Activated T-cell treated with anti-CD3 and anti-CD28 coated beads for 1 hour (primary cell): ENCODE measurements at places on chromosomes 1 and 21.

DNA sequence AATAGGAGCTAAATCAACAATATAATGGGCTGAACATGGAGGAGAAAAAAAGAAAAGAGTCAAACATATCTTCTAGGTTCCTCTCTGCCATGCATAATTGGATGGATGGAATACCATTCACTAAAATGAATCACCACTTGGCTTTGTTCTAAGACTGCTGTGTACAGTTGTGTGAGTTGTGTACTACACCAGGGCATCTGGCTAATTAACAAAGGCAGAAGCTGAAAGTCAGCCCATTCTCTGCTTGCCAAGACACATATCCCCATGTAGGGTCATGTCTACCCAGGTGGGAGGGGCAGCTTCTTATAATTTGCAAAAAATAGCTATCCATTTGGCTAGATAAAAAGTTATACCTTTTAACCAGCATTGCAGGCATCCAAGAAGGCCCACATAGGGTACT, 21.0 kb downstream of the JUN start:
- no peak for DNase-seq

DNA sequence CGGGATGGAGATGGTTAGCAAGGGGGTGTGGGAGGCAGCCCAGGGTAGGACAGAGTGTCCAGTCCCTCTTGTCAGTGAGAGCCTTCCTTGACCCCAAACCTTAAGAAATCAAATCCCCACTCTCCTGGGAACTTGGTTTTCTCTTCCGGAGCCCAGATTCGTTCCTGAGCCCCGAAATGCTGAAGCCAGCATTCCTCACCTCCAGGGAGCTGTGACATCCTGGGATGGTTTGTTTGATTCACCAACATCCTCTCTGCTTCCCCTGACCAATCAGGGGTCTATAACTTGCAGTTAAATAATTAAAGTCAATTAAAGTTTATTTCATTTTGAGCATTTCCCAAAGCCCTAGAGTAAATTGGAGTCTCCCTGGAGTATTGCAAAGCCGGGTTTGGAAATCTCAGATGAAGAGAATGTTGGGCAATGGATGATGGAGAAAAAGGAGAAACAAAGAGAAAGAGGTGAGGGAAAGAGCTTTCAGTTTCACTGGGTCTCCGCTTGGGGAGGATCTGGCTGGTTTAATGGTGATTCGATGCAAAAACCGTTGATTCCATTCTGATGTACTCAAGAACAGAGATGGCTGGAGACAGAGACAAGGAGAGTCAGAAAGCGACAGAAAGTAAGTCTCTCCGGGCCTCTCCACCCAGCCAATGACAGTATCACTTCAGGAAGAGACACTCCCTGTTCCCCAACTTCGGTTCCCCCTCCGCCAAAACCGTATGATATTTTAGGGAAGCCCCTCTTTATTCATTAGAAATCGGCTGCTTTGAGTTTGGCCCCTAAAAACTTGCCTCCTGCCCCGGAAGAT, 12.8 kb upstream of the ALX3 start:
- DNase-seq: no peak

DNA sequence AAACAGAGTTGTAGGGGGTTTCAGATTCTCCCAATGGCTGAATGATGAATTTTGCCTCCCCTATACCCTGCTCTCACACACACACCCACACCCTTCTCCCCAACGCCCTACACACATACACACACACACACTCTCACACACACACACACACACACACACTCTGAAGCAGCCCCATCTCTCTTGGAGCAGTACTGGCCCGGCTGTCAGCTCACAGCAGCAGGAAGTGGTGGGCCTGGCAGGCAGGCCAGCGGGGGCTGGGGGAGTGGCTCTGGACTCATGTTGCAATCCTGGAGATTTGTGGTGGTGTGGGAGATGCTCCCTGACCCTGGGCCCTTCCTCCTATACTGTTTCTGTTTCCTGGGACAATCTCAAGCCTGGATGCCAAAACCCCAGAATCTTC, 2.2 kb downstream of the IKBKE start:
- DNase-seq: no peak

DNA sequence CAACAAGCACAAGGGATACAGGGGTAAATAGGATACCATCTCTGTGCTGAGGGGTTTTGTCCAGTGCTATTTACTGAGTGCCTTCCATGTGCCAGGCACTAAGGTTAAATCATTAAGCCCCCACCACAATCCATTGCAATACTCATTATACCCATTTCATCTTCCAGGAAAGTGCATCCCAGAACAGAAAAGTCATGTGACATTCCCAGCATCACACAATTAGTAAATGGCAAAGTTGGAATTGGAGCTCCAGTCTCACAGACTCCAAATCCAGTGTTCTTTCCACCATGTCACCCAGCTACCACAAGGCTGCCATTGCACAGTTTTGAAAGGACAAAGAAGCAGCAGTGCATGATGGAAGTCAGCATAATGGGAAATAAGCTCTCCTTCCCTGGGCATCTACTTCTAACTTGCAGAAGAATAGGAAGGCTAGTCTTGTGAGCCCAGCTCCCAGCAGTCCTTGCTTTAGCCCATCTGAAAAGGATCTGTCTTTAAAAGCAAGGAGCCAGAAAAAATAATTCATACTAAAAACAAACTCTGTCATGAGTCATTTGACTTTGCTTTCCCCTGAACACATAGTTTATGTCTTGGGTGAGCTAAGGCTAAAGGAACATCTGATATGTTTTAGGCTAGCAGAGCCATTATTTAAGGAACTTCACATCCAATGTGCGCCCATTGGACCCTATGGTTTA, 111.4 kb upstream of the HOOK1 start:
- no peak for DNase-seq

DNA sequence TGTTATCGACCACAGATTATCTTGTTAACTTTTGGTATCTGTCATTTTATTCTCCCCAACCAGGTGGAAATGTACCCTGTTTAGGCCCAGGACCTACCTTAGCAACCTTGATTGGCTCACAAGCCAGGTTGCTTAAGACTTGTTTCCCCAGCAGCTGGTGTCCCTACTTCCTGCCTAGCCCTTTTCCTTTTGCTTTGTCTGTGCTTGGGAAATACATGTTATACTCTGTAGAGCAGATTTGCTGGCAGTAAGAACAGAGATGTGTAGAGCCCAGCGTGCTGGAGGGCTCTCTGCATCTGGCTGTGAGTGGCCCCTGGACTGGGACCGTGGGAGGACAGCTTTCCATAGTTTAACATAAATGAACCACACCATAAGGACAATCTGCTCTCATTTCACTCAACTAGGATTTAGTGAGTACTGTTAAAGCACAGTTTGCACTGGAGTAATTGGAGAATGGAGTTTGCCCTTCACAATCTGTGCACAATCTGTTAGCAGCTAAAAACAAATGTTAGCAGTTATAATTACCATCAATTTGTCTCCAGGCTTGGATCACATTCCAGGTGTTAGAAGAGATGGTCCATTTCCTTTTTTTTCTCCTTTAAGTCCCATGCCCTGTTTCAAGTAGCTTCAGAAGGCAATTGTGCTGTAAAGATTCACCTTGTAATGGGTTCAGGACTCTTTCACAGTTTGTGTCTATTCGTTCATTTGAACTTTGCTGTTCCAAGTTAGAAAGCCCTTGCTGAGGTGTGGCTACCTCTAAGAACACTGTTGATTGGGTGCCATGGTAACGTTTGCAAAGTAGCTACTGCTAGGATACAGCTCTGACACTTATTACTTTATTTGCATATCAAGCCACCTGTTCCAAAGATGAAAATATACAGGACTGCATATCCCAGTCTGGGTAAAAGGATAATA, at the start of gene APOBEC4:
APOBEC4 (minus strand) TSS at position 770 of the 915 bp plus-strand sequence. CDS start 4,535 bp downstream, outside the sequence.
- DNase-seq: no peak

DNA sequence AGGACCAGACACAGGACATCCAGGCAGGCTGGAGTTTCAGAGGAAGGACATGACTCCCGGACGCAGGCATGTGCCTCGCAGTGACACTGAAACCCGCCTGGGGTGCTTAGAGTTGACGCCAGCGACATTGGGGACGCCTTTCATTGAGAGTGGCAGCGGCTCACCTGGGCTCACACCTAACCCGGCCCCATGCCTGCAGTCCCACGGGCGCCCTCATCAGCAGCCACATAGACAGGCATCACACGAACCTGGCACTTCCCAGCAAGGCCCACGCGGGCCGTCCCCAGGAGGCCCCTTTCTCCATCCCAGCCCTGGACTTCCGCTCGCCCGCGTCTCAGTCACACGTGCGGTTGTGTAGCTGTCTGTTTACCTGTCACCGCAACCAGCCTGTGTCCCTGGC, 17.0 kb downstream of the ITGB2 start:
- no peak for DNase-seq

- DNase-seq: no peak
Observed at GRCh38 chr1:74180490-74180889, 17.5 kb downstream of the LRRIQ3 start.

- DNase-seq: no peak
Observed at GRCh38 chr1:231240531-231240882, 505 bp upstream of the GNPAT start.

DNA sequence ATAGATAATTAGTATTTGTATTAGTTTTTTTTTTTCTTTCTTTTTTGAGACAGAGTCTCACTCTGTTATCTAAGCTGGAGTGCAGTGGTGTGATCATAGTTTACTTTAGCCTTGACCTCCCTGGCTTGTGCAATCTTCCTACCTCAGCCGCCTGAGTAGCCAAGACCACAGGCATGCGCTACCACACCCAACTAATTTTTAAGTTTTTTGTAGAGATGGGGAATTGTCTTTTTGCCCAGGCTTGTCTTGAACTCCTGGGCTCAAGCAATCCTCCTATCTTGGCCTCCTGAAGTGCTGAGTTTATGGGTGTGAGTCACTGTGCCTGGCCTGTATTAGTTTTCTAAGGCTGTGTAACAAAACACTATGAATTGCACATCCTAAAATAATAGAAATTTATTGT, 58.3 kb downstream of the MSH4 start:
- DNase-seq: no peak

DNA sequence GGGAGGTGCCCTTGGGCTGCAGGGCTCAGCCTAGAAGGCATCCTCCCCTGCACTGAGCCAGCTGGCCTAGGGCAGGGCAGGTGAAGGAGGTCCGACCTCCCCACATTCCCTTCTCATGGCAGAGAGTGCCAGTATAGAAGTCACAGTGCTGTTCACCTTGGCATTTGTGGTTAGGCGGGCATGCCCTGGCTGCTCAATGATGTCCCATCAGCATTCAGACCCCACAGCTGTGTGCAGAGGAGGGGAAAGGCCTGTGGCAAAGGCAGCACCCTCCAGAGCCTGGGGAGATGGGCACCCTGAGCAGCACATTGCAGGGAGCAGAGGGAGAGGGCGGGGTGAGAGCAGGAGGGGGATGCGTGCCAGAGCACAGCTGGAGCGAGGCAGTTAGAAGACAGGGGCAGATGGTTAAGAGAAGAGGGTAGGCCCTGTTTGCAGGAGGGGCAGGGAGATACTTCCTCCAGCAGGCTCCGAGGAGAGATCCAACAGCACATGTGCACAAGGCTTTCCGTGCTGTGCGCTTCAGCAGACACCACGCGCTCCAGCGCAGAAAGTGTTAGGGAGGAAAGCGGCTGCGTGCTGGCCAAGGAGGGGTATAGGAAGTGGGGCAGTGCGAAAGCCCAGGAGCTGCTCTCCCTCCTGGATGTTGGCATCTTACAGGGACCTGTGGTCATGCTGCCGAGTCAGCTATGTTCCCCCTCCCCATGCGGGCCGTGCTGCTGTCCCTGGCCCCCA, 43.7 kb upstream of the COL6A1 start:
- DNase-seq: no peak

- DNase-seq: no peak
Observed at GRCh38 chr1:107162745-107163144, 21.9 kb downstream of the NTNG1 start.

- no peak for DNase-seq
Observed at GRCh38 chr1:3208819-3209200, 139.8 kb downstream of the PRDM16 start.

- DNase-seq: no peak
Observed at GRCh38 chr21:33871171-33871570, 44.4 kb downstream of the ATP5PO start.

DNA sequence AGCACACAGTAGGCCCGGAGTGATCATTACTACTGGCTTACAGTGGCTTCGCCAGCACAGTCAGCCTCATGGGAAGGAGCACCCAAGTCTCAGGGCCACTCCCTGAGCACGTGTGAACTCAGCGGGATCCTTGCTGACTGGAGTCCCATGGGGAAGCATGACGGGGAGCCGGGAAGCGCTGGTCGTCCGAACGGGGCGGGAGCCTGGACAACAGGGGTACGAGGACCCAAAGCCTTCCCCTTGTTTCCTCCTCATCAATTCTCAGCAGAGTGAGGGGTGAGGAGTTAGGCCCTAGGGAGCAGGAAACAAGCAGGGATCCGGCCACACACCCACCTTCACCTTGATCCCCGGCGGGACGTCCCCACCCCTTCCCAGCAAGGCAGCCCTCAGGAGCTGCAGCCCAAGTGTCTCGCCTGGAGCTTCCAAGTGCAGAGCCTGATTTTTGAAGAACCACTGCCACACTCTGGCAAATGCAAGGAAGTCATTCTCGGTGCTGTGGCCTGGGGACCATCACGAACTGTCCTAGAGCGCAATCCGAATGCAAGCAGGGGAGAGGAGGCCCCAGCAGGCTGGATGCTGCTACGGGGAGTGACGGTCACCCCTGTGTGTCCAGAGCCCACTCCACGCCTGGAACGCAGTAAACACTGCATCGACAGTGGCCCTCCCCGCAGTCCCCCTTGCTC, 35.5 kb downstream of the TOMM20 start:
- no peak for DNase-seq

GRCh38 chr1:12359359-12360133, 129.7 kb downstream of the VPS13D start:
- no peak for DNase-seq

- no peak for DNase-seq
Observed at GRCh38 chr1:228287541-228288425, 79.9 kb downstream of the OBSCN start.

DNA sequence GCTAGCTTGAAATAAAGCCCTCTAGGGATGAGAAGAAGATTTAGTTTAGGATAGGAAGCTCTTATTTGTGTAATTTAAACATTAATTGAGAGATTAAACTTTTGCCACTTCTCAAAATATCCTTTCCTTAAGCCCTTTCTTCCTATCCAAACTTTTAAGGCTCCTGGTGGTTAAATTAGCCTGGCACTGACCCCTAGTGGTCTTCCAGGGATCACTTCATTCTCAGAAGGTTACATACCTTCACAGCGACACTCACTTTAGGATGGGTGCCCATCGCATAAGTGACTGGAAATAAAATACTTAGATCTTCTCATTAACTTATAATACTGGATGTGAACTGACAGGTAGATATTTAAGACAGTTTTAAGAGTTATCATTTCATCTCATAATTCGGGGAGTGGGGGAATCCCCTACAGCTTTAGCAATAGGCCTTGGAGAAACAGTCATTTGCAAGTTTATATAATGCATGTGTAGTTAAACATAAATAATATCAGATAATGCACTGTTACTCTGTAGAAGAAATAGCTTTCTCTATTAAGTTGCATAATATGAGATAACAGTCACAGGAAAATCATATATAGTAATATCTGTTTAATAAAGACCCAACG, 7.4 kb downstream of the LHX9 start:
- no peak for DNase-seq
